Mesenteric fat pad (tissue), 1 donor: ENCODE measurements at places on chromosomes 13 and 19. TPM values are rescaled to one million over a fixed set of nuclear protein-coding genes. Genes with fewer than 3 reads are reported as not detected.
A peak's percentile ranks its signal among the peaks of the same experiment; 100 is the strongest.

PLIN5 gene
- 62.5 TPM for total RNA-seq

S1PR4 gene
- 5.0 TPM for total RNA-seq

TBXA2R gene
- 5.4 TPM for total RNA-seq

KLK3 gene
- not detected for total RNA-seq

PLPP2 gene
- 7.9 TPM for total RNA-seq

KL gene
- total RNA-seq = 4.4 TPM

TEX26 gene
- total RNA-seq = 0.45 TPM

DNA sequence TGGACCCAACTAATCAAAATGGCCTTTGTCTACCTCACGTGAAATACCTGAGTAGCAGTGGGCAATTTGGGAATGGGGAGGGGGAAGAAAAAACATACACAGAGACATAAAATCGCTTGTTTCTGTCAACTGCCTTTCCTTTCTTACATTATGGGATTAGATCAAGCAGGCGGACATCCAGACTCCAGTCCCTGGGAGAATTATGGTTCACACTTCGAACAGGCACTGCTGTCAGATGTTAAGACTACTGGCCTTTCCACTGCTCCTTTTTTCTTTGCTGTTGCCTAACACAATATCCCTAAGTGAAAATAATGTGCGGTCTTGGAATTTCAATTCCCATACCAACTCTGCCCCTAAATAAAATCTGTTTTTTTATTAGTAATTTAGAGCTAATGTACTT, 1719.7 kb upstream of the SLC10A2 start:
- DNase-seq = no peak

DNA sequence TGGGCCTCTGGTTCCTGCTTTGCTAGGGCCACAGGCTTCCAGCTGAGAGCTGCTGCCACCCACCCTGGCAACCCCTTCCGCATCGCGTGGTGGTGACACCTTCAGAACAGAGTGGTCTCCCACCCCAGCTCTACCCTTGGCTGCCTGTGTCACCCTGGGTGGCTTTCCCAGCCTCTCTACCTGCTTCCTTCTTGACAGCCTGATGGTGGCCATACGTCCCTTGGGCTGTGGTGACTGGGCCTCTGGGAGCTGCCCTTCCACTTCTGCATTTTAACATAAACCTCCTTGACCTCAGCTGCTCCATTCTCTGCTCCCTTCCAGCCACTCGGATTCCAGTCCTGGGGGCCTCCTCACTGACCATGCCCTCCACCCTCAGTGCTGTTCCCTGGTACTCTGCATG, 17.0 kb downstream of the PAK4 start:
- no peak for DNase-seq

- DNase-seq = no peak
Measured at GRCh38 chr19:57829316-57829715, 783 bp upstream of the ZNF587B start.

DNA sequence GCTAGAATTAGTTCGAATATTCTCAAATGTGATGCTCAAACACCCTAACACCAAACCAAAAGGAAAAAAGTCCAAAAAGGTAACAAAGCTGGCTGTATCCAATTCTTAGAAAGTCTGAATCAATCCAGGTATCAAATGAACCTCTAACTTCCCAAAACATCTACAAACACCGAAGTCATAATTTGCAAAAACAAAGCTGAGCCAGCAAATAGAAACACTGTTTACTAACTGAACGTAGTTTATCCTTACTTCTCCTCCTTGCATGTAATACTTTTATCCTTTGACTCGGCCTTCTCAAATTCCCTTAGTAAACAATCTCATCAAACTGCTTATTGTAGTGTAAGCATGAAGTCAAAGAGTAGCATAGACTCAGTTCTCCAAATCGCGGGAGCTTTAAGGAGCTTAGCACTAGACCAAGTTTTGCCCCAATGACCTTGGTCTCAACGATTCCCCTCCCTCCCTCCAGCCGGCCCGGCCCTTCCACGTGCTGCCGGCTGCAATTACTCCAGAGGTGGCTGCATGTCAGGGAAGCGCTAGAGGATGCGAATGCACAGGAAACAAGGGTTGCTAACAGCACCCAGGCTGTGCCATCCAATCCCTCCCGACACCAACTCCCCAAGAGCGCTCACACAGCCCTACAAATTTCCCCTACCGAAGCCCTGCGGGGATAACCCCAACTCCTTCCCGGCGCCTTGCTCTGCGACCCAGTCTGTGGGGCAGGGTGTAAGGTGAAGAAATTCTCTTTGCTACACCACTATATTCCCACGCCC, 693 bp downstream of the XPO4 start:
- peak; percentile 86 for DNase-seq

DNA sequence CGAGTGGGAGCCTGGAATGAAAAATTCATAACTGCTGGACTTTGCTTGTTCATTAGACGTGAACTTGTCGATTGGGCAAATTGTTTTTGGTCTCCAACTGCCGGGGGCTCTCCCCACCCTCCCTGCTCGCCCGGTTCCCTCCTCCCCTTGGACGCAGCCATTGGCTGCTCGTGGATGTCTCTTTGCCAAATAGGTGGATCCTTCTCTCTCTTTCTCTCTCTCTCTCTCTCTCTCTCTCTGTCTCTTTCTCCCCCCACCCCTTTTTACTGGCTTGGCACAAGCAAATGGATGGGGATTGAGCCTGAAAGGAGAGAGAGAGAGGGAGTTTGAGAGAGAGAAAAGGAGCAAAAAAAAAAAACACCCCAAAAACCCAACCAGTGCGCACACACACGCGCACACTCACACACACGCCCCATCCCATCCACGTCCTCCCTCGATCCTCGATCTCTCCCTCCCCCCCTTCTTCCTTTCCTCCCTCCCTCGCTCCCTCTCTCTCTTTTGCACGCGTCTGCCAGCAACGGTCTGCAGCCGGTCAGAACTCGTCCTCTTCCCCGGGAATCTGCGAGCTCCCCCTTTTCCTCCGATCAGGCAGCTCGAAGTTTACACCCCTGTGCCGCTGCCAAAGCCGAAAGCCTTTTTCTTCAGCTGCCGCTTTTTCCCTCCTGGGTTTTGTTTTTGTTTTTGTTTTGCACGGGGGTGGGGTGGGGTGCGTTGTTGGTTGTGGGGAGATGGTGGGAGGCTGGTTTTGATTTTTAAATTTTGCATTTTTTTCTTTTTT, 27.8 kb downstream of the NFIX start:
- no peak for DNase-seq

- DNase-seq = no peak
Measured at GRCh38 chr19:30092721-30093569, 150.9 kb downstream of the URI1 start.

DNA sequence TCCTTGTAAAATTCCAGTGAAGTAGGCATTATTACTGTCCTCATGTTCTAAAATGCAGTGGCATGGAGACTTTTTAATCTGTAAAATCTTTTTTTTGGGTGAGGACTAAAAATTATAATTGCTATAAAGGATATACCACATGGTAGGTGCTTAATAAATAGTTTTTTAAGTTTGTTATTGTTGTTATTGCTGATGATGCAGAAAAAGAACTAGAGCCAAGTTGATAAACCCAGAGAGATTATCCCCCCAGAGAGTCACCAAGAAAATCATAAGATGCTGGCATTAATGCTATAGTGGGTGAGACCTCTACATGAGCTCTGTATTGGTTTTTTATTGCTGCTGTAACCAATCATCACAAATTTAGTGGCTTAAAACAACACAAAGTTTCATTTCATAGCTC, 44.3 kb upstream of the CNMD start:
- DNase-seq = no peak

- DNase-seq = no peak
Measured at GRCh38 chr19:22256856-22257255, 29.4 kb upstream of the ZNF729 start.

DNA sequence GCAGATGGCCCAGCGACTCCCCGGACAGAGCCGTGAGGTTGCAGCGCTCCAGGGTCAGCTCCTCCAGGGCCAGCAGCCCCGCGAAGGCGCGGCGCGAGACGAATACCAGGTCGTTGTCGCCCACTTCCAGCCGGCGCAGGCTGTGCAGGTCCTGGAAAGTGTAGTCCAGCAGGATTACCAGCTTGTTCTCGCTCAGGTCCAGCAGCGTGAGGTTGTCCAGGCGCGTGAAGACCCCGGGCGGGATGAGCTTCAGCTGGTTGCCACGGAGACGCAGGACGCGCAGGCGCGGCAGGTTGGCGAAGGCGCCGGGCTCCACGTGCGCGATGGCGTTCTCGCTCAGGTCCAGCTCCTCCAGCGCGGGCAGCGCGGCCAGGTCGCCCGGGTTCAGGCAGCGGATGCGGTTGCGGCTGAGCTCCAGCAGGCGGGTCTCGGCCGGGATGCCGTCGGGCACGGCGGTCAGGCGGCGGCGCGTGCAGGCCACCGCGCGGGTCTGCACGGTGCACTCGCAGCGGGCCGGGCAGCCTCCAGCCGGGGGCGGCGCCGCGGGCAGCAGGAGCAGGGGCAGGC, 9.3 kb upstream of the PEAK3 start:
- DNase-seq = no peak

GRCh38 chr13:73849292-73849691, 284.9 kb downstream of the KLF12 start:
- DNase-seq = no peak

DNA sequence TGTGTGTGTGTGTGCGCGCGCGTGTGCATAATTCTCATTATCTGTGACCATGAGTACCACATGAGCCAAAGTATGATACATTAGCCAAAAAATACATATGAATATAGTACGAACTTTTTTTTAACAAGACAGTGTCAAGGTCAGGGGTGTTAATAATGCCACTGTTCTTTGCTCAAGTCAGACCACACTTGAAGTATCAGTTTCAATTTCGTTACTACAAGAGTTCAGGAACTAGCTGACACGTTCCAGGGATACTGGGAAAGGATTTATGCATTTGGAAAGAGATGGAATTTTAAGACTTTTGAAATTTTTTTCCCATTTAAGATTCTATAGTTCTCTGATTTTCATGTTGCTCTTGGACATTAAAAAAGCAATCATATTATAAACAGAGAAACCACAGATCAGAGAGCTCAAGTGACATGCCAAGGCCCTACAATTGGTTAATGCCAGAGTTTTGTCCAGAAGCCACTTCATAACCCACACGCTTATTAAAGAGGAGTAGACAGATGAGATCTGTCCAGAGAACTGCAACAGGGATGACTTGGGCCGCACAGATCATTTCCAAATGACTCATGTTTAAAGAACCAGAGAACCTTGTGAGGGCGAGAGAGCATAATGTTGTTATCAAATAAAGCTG, 718.8 kb upstream of the SGCG start:
- no peak for DNase-seq

- DNase-seq = no peak
Measured at GRCh38 chr19:17234911-17235299, 8.9 kb downstream of the OCEL1 start.

- DNase-seq = no peak
Measured at GRCh38 chr13:97459215-97459777, 25.3 kb downstream of the RAP2A start.
